A549 treated with ZK216348 at 1 μM for 4 hours (cell line): ENCODE measurements at places on chromosomes 4 and X. TPM values are rescaled to one million over a fixed set of nuclear protein-coding genes. Genes with fewer than 3 reads are reported as not detected.

The LEF1 gene
- total RNA-seq: not detected in 5 replicates

The NLGN4X gene
- not detected in 5 replicates for total RNA-seq

The AMELX gene
- total RNA-seq: not detected in 5 replicates

The HELT gene
- total RNA-seq: not detected in 5 replicates

The DUX4 gene
- total RNA-seq: not detected in 5 replicates

The VBP1 gene
- total RNA-seq: 33.5 to 80.7 TPM (median 49.8 TPM) in 5 replicates

The PPEF2 gene
- not detected in 5 replicates for total RNA-seq

The DRD5 gene
- not detected in 5 replicates for total RNA-seq

The HPF1 gene
- 11.7 to 17.4 TPM (median 16.1 TPM) in 5 replicates for total RNA-seq

The NDP gene
- total RNA-seq: not detected in 5 replicates

The PRDM5 gene
- 3.2 to 5.0 TPM (median 4.7 TPM) in 5 replicates for total RNA-seq

The SMIM14 gene
- total RNA-seq: 11.4 to 17.6 TPM (median 15.9 TPM) in 5 replicates

The SPIN2A gene
- 0.12 to 0.37 TPM (median 0.18 TPM) in 5 replicates for total RNA-seq

The COL4A5 gene
- total RNA-seq: 9.5 to 17.3 TPM (median 12.8 TPM) in 5 replicates

The PAGE4 gene
- not detected in 5 replicates for total RNA-seq

The MAGED1 gene
- total RNA-seq: 66.7 to 87.1 TPM (median 78.7 TPM) in 5 replicates

The GABRB1 gene
- not detected in 5 replicates for total RNA-seq

The ARHGEF6 gene
- 0.07 to 0.26 TPM (median 0.21 TPM) in 5 replicates for total RNA-seq

The EDA gene
- 0.35 to 0.84 TPM (median 0.49 TPM) in 5 replicates for total RNA-seq

The AADAT gene
- 6.7 to 9.7 TPM (median 8.8 TPM) in 5 replicates for total RNA-seq

The SMIM10 gene
- total RNA-seq: 0.09 to 0.18 TPM (median 0.15 TPM) in 4 of 5 replicates, not detected in the other

The GAGE1 gene
- not detected in 5 replicates for total RNA-seq

The MTMR8 gene
- total RNA-seq: 0.35 to 2.1 TPM (median 0.63 TPM) in 5 replicates

The ATP2B3 gene
- 0.05 to 0.21 TPM (median 0.07 TPM) in 4 of 5 replicates, not detected in the other for total RNA-seq

The HOPX gene
- total RNA-seq: not detected in 5 replicates

The FMR1NB gene
- total RNA-seq: not detected in 5 replicates

The ZC4H2 gene
- 1.7 to 2.7 TPM (median 2.2 TPM) in 5 replicates for total RNA-seq

The UBE2D3 gene
- 201 to 228 TPM (median 219 TPM) in 5 replicates for total RNA-seq

The FGF5 gene
- 0.27 to 0.72 TPM (median 0.32 TPM) in 5 replicates for total RNA-seq

The TEX13D gene
- not detected in 5 replicates for total RNA-seq

The PLS3 gene
- total RNA-seq: 169 to 245 TPM (median 193 TPM) in 5 replicates

The DCX gene
- not detected in 5 replicates for total RNA-seq

The RPA4 gene
- total RNA-seq: 0.14 to 0.42 TPM (median 0.23 TPM) in 4 of 5 replicates, not detected in the other

The UGT2B17 gene
- total RNA-seq: not detected in 5 replicates

The MAGEC1 gene
- 0.15 TPM in 1 of 5 replicates, not detected in the others for total RNA-seq

The SUPT20HL2 gene
- total RNA-seq: not detected in 5 replicates

The PGAM4 gene
- 0.33 to 0.54 TPM (median 0.49 TPM) in 4 of 5 replicates, not detected in the other for total RNA-seq

The TMEM150C gene
- total RNA-seq: 0.53 to 1.2 TPM (median 1.0 TPM) in 5 replicates

The GYG2 gene
- total RNA-seq: 3.7 to 4.8 TPM (median 4.0 TPM) in 5 replicates

The ATG4A gene
- total RNA-seq: 7.5 to 10.0 TPM (median 8.2 TPM) in 5 replicates
